ENCODE measurements at places on chromosomes 3 and 15.
A peak's percentile ranks its signal among the peaks of the same experiment; 100 is the strongest.

DNA sequence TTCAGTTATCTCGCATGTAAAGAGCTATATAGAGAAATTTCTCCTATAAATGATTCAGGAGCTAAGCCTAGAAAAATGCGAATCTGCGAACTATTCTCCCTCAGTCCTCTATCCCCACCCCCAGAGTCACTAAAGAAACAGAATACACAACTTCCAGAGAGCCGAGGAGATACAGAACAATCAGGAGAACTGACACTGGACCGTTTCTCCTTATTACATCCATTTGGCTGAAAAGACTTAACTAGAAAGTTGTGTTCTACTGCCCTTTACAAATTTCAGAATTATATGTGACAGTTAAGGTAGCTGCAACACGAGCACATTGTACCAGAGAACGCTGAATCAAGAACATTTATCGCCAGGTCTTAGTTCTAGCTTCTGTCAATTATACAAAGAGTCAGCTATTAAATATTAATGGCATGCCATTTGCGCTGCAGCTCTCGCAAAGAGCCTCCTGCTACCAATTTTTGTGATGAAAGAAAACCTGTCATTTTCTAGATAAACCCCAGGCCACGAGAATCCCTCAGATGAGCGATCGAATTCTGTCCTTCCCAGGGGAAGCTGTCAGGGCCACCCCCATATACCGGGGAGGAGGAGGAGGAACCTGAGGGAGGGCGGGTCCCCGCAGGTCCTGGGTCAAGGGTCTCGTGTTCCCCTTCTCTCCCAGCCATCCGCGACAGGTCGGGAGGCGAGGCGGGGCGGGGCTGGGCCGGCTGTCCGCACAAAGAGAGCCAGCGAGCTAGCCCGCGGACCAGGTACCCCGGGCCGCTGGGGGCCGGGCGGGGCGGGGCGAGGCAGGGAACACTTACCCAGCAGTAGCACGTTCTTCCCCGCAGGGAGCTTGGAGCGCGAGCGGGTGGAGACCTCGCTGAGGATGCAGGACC is 878 bp downstream of the DYNC1LI1 start:
- DNase-seq, result peak; percentile 7

- DNase-seq, result no peak
Observed at GRCh38 chr15:24955531-24955921, 739 bp downstream of the SNRPN start.

DNA sequence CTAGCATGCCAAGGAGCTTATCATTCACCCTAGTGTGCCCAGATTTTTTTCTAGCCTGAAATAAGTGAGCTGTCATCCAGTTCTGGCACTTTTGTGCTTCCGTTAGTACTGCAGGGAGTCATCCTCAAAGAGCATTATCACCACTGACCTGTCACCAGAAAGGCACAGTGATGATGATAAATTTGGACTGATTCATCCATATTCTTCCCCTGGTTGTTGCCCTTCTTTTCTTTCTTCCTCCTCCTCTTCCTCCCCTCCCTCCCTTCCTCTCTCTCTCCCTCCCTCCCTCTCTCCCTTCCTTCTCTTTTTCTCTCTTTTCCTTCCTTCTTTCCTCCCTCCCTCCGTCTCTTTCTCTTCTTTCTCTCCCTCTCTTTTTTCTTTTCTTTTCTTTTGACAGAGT is 21.3 kb downstream of the SLC35G2 start:
- no peak for DNase-seq

DNA sequence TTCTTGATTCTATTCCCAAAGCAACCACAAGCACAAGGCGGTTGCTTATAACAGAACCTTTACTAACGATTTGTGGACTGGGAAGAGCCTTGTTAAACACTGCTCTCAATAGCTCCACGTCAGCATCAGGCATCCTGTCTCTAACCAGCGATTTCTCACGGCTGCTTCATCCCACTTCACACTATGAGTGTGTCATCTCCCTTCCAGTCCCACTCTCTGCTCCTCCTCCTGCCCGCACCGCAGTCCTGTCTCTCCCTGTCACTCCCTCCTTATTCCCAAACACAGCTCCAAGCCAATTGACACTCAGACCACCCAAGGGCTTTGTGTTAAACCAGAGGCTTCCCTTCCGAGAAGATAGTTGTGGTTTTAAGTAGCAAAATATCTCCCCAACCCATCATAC is 94.8 kb downstream of the ABHD5 start:
- no peak for DNase-seq

DNA sequence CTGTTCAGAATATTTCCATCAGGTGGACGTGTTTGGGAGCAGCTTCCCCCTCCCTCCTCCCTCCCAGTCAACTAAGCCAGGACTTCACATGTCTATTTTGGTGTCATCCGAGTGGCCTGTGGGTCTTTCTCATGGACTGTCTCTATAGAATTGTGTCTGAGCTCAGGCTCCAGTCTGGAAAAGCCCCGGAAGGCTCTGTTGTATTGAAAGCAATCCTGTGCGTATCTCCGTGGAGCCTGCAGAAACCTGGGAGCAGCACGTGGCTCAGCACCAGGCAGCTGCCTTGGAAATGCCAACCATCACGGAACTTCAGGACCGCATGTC is 25.2 kb downstream of the COLQ start:
- DNase-seq, result no peak

GRCh38 chr3:182527745-182528144 is 265.6 kb upstream of the ATP11B start:
- no peak for DNase-seq

DNA sequence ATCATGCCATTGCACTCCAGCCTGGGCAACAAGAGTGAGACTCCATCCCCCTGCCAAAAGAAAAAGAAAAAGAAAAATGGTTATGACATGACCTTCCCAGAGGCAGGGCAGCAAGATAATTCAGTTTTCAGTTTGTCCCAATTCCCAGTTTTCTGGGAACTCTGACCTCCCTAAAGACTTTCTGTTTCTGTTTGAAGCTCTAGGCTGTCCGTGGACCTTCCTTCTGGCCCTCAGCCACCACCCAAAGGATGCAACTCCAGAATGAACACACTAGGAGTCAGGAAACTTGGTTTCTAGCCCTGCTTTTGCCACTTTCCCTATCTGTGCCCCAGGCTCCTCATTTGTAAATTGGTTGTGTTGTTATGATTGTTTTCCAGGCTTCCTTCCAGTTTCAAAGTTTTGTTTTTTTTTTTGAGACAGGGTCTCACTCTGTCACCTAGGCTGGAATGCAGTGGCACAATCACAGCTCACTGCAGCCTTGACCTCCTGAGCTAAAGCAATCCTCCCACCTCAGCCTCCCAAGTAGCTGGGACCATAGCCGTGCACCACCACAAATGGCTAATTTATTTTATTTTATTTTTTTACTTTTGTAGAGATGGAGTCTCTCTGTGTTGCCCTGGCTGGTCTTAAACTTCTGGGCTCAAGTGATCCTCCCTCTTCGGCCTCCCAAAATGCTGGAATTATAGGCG is 68.6 kb downstream of the CDC25A start:
- no peak for DNase-seq

GRCh38 chr3:177197727-177198460 is 612 bp upstream of the TBL1XR1 start:
- peak; percentile 35 for DNase-seq

DNA sequence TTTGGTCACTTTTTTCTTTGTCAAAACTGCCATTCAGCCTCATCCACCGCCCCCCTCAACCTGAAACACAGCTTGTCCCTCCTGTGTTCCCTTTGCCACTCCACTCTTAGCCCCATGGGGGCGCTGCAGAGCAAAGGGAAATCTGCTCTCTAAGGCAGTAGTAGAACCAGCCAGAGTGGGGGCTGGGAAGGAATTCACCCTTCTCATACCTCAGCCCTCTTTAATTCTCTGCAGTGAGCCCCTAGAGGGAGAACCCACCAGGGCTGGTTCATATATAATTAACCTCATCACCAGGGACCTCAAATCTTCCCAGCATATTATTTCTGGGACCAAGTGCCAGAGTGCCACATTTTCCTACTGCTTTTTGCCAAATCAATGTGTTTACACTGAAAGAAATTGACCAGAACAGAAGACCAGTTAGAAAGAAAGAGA is 2.8 kb upstream of the BCL6 start:
- DNase-seq, result peak; percentile 78

DNA sequence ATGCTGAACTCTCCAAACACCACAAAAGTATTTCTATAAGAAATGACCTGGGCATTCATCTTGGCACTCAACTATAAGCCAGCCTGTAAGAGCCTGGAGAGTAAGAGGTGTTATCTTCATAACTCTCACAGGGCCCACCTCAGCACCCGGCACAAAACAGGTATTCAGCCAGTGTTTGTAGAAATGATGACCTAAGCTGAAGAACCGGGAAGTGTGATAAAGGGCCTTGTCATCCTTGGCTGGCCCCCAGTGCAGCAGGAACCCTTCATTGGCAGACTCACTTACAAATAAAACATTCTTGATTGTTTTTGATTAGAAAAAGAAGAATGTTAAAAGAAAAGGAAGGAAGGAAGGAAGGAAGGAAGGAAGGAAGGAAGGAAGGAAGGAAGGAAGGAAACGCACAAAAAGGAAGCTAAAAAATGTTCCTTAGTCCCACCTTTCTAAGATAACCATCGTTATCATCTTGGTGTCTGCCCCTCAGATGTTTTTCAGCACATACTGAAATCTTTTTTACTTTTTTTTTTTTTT is 52.1 kb downstream of the DAPK2 start:
- DNase-seq, result no peak

- DNase-seq, result no peak
Observed at GRCh38 chr3:55207744-55208143, 279.4 kb downstream of the WNT5A start.

GRCh38 chr3:13023971-13024764 is 49.1 kb downstream of the IQSEC1 start:
- no peak for DNase-seq

GRCh38 chr15:37166402-37166801 is 66.1 kb upstream of the MEIS2 start:
- no peak for DNase-seq

GRCh38 chr3:51099794-51100535 is 285.1 kb upstream of the MANF start:
- no peak for DNase-seq

DNA sequence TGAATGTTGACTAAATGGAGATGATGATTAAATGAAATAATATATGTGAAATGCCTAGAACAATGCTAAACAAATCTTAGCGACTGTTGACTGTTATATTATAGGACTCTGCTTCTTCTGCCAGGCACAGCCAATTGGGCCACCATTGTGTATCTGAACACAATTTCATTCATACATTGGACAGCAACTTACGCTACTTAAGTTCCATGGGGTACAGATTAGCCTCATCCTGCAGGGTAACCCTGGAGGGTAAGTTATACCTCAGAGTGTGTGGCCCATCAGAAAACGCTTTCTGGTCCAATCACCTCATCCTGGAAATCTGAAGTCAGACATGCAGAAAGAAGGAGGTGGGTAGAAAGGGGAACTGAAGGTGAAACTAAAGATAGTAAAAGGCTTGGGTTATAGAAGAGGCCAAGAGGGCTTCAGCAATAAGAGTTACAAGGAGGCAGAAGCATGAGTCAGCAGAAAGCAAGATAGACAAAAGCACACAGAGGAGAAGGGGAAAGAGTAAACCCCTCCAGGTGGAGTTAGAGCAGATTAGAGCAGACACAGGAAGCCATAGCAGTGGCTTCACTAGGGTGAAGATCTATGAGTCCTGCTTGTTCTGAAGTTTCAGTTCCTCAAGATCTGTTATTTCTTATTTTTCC is 119.3 kb upstream of the SLC24A5 start:
- DNase-seq, result no peak

DNA sequence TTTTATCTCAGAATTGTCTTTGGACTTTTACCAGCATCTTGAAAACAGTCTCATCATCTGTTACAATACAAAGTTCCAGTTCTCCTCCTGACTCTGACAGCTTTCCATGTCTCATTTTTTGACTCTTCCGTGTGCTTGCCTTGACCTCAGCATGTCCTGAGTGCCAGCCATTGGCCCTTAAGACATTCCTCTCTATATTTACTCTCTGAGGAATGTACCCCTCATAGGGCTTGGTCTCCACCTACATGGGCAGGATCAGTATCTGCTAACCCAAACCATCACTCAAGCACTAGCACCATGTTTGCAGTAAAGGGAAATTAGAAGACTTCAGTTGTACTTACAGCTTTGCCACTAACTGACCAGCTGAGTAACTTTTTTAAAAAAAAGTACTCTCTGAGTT is 16.2 kb downstream of the ANKUB1 start:
- no peak for DNase-seq

- no peak for DNase-seq
Observed at GRCh38 chr15:60871152-60871551, 357.9 kb downstream of the RORA start.

DNA sequence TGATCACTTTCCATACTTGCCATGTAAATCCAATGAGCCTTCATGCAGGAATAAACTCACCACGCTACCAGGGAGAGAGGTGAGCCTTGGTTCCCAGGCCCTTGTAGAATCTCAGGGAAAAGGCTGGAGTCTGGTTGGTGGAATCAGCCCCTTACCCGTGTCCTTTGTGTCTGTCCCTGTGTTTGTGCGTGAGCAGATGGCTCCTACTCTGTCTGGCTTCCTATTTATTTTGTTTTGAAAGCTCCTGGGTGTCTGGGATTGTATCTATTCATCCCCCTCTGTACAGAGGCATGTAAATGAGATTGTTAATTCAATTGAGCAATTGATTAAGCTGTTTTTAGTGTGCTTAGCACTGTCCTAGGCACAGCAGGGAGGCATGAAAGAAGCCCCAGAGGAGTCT is 278.1 kb downstream of the THSD4 start:
- no peak for DNase-seq

GRCh38 chr3:26719134-26719533 is 96.6 kb downstream of the LRRC3B start:
- no peak for DNase-seq

DNA sequence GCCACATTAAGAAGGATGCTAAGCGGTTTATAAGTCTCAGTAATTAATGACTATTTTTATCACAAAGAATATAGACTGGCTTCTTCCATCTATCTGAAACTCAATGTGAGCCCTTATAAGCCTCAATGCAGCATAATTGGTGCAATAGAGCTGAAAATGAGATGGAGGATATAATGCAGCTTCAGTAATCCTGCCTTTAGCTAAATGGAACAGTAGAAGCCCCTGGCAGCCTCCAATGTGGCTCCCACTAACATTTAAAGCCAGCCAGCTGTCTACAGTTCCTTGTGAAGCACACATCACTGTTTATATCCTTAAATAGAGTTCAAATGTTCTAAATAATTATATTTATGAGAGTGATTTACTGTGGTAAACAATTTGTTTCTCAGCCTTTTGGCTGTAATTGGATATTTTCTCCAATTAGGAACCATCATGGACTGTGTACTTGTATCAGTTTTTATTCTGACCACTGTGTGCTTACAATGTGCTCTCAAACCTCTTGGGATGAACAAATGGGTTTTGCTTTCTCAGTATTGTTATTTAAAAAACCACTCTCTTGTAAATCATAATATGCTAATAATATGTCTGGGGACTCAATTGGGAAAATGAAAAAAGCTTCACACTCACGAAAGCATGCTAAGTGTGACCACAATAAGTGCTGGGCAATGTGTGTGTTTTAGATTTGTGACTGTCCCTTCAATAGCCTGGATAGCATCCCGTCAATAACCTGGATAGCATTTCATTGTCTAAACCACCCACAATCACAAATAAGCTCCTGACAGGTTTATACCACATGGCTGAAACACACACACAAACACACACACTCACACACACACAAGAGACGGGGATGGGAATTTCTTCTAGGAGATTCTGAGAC is 366.6 kb downstream of the GBE1 start:
- DNase-seq, result no peak

GRCh38 chr3:24264748-24265158 is 229.9 kb downstream of the THRB start:
- DNase-seq, result no peak

Data from stimulated activated CD8-positive, alpha-beta memory T cell treated with anti-CD3 and anti-CD28 coated beads, Interleukin-15, amount 100 ng/mL, for 24 hours (primary cell).